ENCODE measurements at places on chromosomes 3 and 15.

DNA sequence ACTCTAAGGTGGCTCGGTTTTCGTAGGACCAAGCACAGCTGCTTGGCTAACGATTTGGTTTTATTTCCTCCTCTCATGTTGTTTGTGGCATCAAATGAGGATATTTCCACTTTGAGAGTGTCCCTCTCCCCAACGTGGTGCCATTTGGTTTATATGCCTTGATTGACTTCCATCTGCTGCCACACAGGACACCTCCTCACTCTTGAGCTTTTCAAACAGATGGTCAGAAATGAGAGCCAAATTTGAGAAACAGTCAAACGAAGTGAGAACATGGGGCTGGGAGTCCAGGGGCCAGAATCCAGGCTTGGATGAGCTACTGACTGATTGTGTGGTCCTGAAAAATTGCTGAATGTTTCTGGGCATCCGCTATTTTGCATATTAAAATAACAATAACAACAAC, 43.5 kb downstream of the CEMIP start:
- no peak for DNase-seq

DNA sequence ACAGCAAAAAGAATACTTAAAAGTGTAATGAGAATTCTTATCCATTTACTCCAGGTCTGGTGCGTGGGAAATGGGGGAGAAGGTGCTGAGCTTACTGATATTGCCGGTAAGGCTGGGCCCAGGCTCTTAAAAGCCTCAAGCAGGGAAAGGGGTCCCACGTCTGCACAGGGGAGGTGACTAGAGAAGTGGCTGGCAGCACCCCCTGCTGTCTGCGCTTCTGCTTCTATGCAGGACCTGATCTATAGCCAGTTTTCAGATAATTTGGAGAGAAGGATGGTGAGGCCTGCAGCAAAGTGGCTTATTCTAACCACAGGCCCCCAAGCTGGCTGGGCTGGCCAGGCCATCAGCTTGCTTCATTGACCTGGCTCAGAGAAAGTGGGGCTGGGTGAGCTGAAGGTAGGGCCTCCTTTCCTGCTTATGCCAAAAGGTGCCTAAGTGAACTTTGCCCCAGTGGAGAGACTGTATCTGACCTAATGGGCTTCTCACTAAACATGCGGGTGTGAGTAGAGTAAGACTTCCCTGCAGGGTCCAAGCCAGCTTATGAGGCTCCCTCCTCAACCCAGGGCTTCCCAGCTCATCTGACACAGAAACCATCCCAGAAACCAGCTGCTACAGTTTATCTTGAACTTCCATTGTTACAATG, 30.9 kb upstream of the ATP1B3 start:
- DNase-seq: peak; percentile 34

GRCh38 chr3:113167825-113168801, 43.2 kb upstream of the BOC start:
- DNase-seq: no peak

DNA sequence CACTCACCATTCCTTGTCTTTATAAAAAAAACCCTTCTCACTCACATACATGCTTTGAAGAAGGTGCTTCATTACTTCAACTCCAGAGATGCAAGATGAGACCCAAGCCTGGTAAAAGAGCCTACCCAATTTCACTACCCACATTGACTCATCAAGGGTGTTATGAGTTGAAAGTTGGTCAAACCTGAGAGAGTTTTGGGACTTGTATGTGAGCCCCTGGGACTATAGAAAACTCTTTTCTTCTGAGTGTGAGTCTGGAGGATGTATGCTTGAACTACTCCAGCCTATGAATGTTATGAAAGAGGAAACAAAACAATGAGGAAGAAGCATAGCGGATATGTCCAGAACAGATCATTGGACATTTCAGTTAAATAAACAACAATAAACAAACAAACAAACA, 106.5 kb upstream of the SATB1 start:
- DNase-seq: no peak

DNA sequence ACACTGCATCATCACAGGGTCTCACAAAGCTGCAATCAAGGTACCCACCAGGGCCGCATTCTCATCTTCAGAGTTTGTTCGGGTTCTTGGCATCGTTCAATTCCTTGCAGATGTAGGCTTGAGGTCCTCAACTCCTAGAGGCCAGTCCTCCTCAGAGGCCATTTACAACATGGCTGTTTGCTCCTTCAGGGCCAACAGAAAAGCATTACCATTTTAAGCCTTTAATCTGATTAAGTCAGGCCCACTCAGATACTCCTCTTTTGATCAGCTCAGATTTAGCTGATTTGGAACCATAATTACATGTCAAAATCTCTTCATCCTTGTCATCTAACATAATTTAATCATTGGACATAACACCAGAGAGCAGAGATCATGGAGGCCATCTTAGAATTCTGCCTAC, 55.4 kb downstream of the BFSP2 start:
- DNase-seq: peak; percentile 63

DNA sequence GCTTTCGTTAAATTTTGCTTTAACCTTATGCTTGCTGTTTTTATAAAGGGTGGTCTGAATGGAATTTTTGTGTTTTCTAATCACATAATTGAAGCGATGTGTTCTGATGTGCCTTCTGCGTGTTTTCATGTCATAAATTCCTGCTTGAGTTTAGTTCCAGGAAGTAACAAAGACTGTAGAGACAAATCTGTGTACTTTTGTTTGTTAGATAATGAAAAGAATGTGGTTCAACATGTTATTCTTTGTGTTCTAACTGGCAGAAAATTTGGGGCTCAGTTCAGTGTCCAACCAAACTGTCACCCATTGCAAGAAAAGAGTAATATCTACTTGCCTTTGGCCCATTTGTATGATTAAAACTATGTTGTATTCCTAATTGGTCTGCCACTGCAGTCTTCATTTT, 324.0 kb downstream of the DIPK2A start:
- DNase-seq: no peak

DNA sequence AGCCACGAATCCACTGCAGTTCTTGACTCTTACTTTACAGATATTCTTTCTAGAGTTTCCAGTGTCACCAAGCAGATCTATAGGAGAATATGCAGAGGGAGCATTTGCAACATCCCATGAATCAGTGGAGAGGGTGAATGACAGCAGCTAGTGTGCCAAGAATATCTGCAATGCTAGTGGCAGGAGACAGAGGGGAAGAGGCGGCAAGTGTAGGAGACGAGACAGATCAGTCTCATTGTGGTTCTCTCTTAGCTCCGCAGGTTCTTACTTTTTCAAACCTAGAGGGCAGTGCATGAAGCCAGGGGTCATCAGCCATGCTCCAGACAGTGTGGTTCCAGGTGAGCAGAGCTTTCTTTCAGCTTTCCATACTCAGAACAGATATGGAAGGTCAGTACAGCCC, 744 bp downstream of the ZNF619 start:
- no peak for DNase-seq

- DNase-seq: peak; percentile 74
These were observed 26.3 kb upstream of the MNS1 start for GRCh38 chr15:56491110-56491722.

DNA sequence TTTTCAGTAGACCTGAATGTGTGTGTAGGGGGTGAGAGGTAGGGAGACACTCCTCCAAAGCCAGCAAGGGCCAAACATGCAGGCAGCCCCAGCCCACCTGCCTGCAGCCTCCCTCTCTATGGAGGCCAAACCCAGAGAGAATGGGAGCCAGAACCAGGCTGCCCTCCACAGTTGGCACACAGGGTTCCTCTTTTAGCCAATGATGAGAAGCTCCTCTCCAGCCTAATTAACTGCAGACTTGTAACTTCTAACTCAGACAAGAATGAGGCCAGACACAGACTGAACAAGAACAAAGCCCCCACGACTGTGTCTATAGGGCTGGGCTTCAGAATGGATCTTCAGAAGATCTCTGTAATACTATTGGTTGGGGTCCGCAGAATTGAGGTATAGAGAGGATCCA, 12.3 kb upstream of the TLE3 start:
- no peak for DNase-seq

- DNase-seq: no peak
These were observed 13.2 kb downstream of the TKT start for GRCh38 chr3:53242642-53243041.

GRCh38 chr3:56747150-56747549, 54.6 kb downstream of the ARHGEF3 start:
- peak; percentile 59 for DNase-seq

GRCh38 chr3:156795890-156796481, 30.2 kb upstream of the LEKR1 start:
- DNase-seq: no peak

GRCh38 chr3:147195887-147196286, 210.5 kb downstream of the ZIC4 start:
- DNase-seq: no peak

DNA sequence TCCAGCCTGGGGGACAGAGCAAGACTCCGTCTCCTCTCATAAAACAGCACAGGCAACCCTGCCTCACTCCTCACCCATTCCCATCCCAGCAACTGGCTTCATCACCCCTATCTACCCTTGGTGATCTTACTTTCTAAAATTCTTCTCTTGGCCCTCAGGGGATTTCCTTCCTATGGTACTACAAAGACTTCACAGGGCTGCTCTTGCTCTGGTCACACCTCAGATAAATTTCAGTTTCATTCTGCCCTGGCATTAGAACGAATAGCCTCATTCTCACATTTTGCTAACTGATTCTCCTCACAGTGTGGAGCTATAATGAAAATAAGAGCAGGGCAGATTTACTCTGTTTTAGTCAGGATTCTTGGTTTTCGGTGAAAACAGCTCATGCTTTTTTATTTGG, 22.1 kb upstream of the CRBN start:
- DNase-seq: no peak

GRCh38 chr15:43085921-43086320, 19.9 kb downstream of the UBR1 start:
- DNase-seq: no peak

GRCh38 chr15:35184646-35185045, 99.6 kb upstream of the NANOGP8 start:
- DNase-seq: no peak

DNA sequence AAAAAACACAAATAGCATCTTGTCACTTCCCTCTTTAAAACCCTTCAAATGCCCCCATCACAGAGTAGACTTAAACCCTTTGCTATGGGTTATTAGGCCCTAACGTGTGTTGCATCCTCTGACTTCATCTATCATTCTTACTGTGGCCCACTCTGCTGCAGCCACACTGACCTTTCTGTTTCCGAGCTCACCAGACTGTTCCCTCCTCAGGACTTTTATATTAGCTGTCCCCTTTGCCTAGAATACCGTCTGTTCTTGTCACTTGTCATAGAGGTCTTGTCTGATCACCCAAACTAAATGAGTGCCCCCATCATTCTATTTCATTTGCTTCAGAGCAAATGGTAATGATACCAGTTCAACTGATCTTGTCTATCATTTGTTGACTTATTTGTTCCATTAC, 877 bp upstream of the FEM1B start:
- peak; percentile 19 for DNase-seq

DNA sequence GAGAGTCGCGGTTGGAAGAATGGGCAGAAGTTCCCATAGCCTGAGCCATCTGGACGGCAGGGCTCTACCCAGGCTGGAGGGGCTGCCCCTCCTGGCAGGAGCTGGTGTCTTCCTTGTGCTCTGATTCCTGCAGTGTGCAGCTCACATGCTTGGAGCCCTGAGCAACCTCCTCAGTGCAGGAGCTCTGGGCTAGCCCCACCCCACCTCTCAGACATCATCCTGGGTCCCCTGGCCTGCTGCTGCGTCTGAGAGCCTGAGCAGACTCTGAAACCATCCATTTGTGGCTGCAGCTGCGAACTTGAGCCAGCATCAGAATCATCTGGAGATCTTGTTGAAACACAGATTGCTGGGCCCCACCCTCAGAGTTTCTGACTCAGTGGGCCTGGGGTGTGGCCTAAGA, 42.8 kb downstream of the POMGNT2 start:
- DNase-seq: no peak

DNA sequence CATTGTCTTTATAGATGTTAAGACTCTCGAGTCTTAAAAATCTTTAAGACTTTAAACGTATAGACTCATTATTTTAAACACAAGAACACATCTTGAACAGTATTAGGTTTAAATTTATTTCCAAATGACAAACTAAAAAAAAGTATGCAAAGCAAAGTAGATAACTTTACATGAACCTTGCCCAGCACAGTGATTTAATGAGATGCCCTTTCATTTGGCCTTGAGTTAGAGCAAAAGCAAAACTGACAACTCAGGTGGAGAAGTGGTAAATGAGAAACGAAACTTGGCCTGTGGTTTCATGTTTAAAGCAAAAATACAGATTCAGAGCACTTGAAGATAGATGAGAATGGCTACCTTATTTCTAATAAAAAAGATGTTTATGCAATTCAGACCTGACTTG, 8.6 kb downstream of the GPR15 start:
- DNase-seq: no peak

- no peak for DNase-seq
These were observed 12.3 kb downstream of the LYZL4 start for GRCh38 chr3:42398080-42398479.

DNA sequence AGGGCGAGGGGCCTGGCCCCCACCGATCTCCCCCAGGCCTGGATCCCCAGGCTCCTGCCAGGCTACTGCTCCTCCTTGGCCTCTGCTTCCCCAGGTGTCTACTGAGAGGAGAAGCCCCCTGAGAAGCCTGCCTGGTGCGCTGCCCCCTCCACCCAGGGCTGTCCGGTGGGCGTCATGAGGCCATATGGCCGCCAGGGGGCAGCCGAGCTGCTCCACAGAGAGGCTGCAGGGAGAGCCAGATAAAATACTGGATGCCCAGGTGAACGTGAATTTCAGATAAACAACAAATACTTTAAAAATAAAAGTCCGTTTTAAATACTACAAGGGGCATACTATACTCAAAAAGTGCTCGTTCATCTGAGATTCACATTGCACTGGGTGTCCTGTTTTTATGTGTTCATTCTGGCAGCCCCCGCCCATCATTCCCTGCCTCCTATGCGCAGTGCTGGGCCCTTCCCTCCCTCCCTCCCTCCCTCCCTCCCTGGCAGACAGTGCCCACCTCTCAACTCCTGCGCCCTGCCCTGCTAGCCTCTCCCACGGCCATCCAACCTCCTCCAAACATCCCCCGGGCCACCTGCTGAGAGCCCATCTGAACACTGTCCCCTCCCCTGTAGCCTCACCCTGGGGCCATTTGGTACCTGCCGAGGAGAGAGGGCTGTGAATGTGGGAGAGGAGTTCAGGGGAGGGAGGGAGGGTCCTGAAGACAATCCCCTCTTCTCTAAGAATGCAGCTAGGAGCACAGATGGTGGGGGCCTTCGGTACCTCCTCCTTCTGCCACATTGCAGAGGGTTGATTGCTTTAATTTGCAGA, 29.6 kb downstream of the PSTPIP1 start:
- peak; percentile 66 for DNase-seq

DNA sequence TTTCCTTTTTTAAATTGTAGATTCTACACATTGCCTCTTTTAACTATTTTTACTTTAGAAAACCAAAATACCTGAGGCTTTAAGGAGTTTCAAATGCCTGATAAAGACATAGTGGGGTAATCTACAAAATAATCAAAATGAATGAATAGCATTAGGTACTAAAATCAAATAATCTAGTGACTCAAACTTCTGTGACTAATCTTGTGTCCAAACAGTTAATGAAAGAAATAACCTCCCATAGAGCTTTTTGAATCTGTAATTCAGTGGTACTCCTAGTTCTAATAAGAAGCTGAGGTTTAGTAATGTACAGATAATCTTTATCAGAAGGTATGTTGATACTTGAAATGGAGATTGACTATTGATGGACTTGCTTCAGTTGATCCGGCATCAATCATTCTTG, 53.0 kb downstream of the DTWD1 start:
- no peak for DNase-seq

GRCh38 chr15:76991741-76992645, 2.9 kb upstream of the PSTPIP1 start:
- DNase-seq: peak; percentile 55

GRCh38 chr3:123637131-123637530, 52.3 kb upstream of the HACD2 start:
- DNase-seq: no peak
